ENCODE measurements at places on chromosomes 6 and 20.

DNA sequence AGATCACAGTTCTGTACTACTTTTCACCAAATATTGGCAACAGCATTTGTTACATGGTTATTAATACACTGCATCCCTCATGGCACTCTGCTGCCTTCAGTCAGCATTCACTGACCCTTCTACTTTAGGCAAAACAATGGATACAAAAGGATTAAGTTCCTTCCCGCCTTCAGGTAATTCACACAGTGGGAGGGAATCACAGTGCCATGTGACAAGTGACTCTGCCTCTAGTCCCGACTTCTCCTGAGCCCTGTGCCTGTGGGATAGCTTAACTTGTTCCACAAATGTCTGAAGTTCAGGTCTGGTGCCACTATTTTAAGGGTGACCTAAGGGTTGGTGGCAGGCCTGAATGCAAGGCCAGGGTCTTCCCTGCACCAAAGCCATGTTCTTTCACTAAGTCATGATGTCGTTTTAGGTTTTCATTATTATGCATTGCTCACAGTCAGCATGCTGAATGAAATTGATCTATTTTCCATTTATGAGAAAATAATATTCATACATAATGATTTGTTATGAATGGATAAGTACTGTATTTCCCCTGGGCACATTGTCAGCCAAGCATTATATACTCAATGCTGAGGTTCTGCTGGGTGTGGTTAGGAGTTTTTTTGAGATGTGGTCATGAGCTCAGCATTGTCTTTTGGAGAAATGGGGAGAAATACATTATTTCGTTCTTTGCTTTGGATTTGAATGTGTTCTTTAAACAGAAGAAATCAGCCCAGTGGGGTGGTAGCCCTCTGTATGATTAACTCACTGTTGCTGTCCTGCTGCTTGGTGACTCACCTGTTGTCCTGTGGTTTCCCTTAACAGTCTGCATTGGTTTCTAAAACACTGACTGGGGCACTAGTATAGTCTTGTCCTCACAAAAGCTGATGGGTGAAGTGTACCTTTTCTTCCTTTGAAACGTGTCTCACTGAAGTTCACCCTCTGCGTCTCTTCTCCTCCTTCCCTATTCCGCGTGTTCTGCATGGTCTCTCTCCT lies 66.4 kb downstream of the AFDN start:
- H3K4me1 ChIP-seq: no peaks in the 10 kb centered on the region
- no peak for DNase-seq
- H3K36me3 ChIP-seq: peaks cover 9% of the 10 kb centered on the region
- no peak overlapping the region for H3K4me3 ChIP-seq

DNA sequence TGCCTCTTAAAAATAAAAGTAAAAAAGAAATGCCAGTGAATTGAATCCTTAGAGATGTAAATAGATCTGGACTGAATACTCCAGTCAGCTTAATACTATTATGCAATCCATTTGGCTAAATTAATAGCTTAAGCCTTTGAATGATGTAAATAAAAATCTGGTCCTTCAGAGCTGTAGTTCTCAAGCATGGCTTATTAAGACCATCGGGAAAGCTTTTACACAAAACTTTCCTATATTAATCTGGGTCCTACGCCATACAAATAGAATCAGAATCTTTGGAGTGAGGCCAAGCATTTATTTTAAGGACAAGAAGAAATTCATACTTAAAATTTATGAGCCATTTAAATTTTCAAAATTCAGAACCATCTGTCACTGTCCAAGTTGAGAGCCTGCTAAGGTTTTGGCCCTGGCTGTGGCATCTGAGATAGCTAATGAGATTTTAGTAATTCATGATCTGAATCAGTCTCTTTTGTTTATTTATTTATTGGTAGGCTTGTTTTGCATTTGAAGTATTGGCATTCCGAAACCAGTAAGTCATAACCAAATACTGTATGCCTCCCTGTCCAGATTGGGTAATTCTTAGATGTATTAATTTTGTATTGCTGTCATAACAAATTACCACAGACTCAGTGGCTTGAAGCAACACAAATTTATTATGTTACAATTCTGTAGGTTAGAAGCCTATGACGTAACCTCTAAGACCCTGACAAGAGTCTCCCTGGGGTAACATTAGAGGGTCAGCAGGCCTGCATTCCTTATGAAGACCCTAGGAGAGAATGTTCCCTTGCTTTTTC lies 228.1 kb upstream of the RAB32 start:
- no peaks in the 10 kb centered on the region for H3K36me3 ChIP-seq
- no peak overlapping the region for H3K4me3 ChIP-seq
- no peaks in the 10 kb centered on the region for H3K27me3 ChIP-seq
- no peaks in the 10 kb centered on the region for H3K4me1 ChIP-seq
- no peak overlapping the region for H3K27ac ChIP-seq
- no peak for DNase-seq

DNA sequence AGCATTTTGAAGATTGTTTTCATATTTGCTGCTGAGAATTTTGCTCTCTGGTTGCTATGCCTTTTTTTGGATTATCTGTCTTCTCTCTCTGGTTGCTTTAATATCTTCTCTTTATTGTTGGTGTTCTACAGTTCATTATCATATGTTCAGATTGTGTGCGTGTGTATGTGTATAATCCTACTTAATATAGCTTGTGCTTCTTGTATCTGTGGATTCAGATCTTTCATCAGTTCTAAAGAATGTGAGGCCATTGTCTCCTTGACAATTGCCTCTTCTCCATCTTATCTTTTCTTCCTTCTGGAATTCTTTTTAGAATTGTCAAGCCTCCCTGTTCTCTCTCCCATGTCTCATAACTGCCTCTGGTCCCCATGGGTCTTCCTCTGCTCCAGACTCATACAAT lies 195.4 kb downstream of the CDC5L start:
- no peaks in the 10 kb centered on the region for H3K36me3 ChIP-seq
- no peaks in the 10 kb centered on the region for H3K4me1 ChIP-seq
- H3K27ac ChIP-seq: no peak overlapping the region
- no peaks in the 10 kb centered on the region for H3K27me3 ChIP-seq

DNA sequence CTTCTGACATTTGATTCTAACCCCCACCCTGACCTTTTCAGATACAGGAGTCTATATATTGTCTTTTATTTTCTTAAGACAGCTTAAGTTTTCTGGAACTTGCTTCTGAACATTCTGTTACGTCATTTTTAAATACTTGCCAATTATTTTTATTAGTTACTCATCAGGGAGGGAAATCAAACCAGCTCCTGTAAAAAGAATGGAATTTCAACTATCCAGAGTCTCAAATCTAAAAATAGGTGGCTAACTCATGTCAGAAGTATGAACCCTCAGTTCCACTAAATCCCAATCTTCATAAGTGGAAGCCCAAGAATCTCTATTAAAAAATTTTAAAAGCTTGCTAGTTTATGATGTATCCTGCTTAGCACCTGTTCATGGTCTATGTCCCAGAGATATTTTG lies 900.0 kb downstream of the KIF16B start:
- H3K27ac ChIP-seq: no peak overlapping the region
- H3K27me3 ChIP-seq: no peaks in the 10 kb centered on the region
- DNase-seq: no peak
- H3K4me1 ChIP-seq: no peaks in the 10 kb centered on the region
- H3K36me3 ChIP-seq: no peaks in the 10 kb centered on the region

GRCh38 chr6:27374824-27375612 lies 13.5 kb upstream of the ZNF391 start:
- no peak overlapping the region for H3K27ac ChIP-seq
- H3K4me1 ChIP-seq: peaks cover 2% of the 10 kb centered on the region
- no peaks in the 10 kb centered on the region for H3K27me3 ChIP-seq
- DNase-seq: peak; percentile 84
- H3K4me3 ChIP-seq: peak overlapping the region; percentile 90

DNA sequence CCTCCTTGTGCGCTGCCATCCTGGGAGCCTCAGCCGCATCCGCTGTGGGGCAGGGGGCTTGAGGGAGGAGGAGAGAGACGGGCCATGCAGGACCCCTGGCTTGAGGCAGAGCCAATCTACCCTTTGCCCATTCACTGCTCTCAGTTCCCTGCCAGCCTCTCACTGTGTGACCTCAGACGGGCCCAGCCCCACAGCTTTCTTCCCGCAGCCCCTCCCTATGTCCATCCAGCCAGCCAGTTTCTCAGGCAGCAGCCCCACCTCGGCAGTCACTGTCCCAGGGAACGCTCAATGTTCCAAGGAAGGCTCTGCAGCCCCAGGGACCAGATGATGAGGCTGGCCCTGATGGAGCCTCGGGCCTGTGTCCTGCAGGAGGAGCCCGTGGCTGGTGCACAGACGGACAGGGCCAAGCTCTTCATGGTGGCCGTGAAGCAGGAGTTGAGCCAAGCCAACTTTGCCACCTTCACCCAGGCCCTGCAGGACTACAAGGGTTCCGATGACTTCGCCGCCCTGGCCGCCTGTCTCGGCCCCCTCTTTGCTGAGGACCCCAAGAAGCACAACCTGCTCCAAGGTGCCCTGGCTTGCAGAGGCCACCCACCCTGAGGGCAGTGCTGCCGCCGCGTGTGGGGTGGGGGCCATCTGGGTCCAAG lies 3.9 kb upstream of the TNFRSF6B start:
- peak; percentile 76 for DNase-seq
- no peak overlapping the region for H3K4me3 ChIP-seq
- H3K4me1 ChIP-seq: no peaks in the 10 kb centered on the region
- no peak overlapping the region for H3K27ac ChIP-seq

- H3K4me1 ChIP-seq: peaks cover 4% of the 10 kb centered on the region
- H3K27ac ChIP-seq: no peak overlapping the region
- no peaks in the 10 kb centered on the region for H3K27me3 ChIP-seq
- DNase-seq: no peak
- H3K36me3 ChIP-seq: no peaks in the 10 kb centered on the region
Measured at GRCh38 chr6:72941751-72942150, 283.5 kb downstream of the KHDC1L start.

DNA sequence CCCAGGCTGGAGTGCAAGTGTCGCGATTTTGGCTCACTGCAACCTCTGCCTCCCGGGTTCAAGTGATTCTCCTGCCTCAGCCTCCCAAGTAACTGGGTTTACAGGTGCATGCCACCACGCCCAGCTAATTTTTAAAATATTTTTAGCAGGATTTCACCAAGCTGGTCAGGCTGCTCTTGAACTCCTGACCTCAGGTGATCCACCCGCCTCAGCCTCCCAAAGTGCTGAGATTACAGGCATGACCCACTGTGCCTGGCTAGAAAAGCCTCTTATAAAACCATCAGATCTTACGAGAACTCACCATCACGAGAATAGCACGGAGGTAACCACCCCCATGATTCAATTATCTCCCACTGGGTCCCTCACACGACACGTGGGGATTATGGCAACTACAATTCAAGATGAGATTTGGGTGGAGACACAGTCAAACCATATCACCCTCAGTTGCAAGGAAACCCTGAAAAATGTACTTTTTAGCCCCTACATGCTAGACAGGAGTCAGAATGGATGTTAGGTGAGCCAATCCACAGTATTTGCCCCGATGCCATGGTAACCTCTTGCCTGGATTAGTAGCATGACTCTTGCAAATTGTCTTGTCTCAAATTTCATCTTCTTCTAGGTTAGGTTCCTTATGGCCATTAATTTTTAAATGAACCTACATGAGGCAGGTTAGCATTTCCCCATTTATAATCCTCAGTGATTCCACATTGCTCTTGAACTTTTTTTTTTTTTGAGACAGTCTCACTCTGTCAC lies 17.1 kb upstream of the SASH1 start:
- DNase-seq: no peak
- no peak overlapping the region for H3K4me3 ChIP-seq
- no peak overlapping the region for H3K27ac ChIP-seq
- no peaks in the 10 kb centered on the region for H3K27me3 ChIP-seq
- peaks cover 2% of the 10 kb centered on the region for H3K4me1 ChIP-seq

- no peaks in the 10 kb centered on the region for H3K36me3 ChIP-seq
- H3K4me3 ChIP-seq: no peak overlapping the region
- DNase-seq: no peak
Measured at GRCh38 chr20:63543131-63543530, 4.4 kb downstream of the SRMS start.

GRCh38 chr6:130245267-130245666 lies 22.5 kb upstream of the SAMD3 start:
- no peaks in the 10 kb centered on the region for H3K4me1 ChIP-seq
- H3K27me3 ChIP-seq: no peaks in the 10 kb centered on the region
- no peaks in the 10 kb centered on the region for H3K36me3 ChIP-seq
- H3K4me3 ChIP-seq: no peak overlapping the region
- no peak overlapping the region for H3K27ac ChIP-seq

DNA sequence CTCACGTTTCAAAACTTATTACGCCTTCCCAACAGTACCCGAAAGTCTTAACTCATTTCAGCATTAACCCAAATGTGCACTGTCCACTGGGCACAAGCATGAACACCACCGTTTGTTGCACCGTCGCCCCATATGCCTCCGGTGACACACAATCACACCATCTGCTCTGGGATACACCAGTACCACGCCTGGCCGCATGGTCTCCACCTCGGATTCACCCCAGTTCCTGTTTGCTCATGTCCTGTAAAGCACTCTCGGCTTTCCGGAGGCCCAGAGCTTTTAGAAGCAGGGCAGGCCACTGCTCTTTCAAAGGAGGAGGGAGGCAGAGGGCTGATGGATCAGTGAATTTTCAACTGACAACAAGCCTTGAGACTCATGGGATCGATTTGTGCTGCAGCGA lies 1570.0 kb upstream of the DEFB115 start:
- no peak for DNase-seq
- no peak overlapping the region for H3K27ac ChIP-seq
- H3K4me3 ChIP-seq: no peak overlapping the region
- no peaks in the 10 kb centered on the region for H3K27me3 ChIP-seq

- DNase-seq: no peak
- no peaks in the 10 kb centered on the region for H3K27me3 ChIP-seq
- no peak overlapping the region for H3K4me3 ChIP-seq
Measured at GRCh38 chr6:14959324-14959885, 286.5 kb upstream of the JARID2 start.

GRCh38 chr6:67345946-67346345 lies 1289.1 kb upstream of the ADGRB3 start:
- H3K4me1 ChIP-seq: no peaks in the 10 kb centered on the region
- H3K4me3 ChIP-seq: no peak overlapping the region
- no peaks in the 10 kb centered on the region for H3K36me3 ChIP-seq
- no peaks in the 10 kb centered on the region for H3K27me3 ChIP-seq
- no peak overlapping the region for H3K27ac ChIP-seq

- H3K4me1 ChIP-seq: no peaks in the 10 kb centered on the region
- no peak for DNase-seq
- H3K27ac ChIP-seq: no peak overlapping the region
- no peaks in the 10 kb centered on the region for H3K27me3 ChIP-seq
Measured at GRCh38 chr20:42559665-42560064, 630.0 kb downstream of the PTPRT start.

DNA sequence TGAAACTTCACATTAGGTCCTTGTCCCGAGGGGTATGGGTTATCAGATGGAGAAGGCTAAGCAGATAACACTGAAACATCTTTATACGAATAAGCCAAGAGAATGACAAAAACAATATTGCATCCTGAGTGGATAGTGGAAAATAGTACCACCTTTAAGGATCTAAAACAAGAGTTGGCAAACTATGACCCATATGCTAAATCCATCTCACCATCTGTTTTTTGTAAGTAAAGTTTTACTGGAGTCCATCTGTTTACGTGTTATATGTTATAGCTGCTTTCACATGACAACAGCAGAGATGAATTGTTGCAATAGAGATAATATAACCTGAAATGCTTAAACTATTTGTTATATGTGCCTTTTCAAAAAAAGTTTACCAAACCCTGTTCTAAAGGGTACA lies 76.1 kb upstream of the TRDN start:
- no peaks in the 10 kb centered on the region for H3K27me3 ChIP-seq
- no peak overlapping the region for H3K27ac ChIP-seq
- no peaks in the 10 kb centered on the region for H3K4me1 ChIP-seq
- DNase-seq: no peak
- H3K4me3 ChIP-seq: no peak overlapping the region

- DNase-seq: no peak
- peaks cover 4% of the 10 kb centered on the region for H3K4me1 ChIP-seq
- H3K36me3 ChIP-seq: no peaks in the 10 kb centered on the region
- peak overlapping the region; percentile 88 for H3K27ac ChIP-seq
- peak overlapping the region; percentile 64 for H3K4me3 ChIP-seq
Measured at GRCh38 chr20:10555865-10556308, 117.9 kb downstream of the JAG1 start.
